ENCODE measurements at places on chromosomes 7 and 10.
A peak's percentile ranks its signal among the peaks of the same experiment; 100 is the strongest.

DNA sequence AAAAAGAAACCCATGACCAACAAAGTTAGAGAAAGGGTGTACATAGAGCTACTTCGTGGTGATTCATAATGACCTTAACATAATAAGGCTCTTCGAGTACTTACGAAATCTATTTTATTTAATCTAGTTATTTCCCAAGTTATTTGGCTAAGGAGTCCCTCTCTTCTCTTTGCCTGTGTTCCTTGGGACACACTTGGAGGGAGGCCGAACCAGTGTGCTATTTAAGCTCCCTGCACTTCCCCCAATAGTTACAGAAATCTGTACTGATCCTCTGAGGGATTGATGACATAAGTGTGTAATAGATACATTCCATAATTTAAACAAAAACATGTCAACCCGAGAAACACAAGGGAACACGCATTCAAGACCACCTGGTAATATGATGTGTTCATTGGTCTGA is 351.1 kb downstream of the GATA3 start:
- DNase-seq = no peak

DNA sequence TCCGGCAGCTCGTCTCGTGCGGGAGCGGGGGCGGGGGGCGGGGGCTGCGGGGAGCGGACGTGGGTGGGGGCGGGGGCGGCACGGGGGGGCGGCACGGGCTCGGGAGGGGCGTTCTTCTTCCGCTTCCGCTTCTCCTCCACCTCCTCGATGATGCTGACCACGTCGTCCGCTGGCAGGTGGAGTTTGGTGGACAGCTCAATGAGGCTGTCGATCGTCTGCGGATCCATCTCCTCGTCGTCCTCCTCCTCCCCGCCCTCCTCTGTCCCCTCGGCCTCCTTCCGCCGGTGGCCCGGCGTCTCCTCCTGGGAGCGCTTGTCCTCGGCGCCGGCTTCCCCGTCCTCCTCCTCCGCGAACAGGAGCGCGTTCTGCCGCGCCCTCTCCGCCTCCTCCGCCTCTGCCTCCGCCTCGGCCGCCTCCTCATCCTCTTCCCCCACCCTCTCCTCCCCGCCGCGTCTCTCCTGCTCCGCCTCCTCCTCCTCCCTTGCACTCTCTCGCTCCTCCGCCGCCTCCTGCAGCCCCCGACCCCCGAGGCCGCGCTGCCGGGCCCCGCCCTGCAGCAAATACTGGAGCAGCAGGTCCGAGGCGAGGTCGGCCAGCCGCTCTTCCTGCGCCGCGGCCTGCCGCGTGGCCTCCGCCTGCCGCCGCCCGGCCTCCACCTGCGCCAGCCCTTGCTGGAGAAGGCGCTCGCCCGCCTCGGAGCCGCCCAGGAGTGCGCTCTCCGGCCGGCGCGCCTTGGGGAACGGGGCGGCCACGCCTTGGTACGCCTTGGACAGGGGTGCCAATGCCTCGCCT is 1.9 kb downstream of the VGF start:
- peak; percentile 42 for DNase-seq

DNA sequence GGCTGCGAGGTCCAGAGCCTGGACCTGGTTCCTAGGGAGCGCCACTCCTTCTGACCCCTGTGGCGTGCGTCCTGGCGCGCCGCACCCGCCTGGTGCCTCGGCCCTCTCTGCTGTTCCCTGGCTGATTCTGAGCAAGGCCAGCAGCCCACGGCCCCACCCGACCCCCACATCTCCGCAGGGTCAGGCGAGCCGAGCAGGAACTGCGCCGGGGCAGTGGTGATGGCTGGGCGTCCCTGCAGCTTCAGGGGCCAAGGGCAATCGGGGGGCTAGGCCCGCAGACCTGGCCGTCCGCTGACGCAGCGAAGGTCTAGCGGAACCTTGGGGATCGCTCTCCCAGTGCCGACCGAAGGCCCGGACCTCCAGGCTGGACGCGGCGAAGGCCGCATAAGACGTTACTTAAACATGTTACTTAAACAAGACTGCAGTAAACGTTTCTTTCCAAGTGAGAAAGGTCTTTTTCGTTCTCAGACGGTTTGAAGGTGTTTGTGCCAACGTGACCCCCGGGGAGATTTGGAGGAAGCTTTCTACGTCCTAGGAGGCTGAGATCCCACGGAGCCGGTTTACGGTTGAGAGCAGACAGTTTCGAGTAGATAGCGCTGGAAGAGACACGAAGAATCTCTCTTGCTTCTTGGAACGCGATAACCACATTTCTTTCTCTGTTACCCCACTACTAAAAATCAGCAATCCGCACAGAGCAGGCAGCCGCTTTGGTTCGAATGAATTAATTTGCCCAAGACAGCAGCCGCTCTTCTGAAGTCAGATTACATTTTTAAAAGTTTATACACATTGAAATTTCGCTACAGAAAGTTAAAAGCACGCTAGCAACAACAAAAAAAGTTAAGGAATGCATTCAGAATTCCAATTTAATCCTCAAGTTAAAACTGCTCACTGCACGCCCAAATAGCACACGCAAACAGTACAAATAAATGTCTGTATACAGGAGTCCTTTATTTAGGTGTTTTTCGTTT is 4.9 kb upstream of the NKX2-3 start:
- DNase-seq = no peak

- no peak for DNase-seq
Measured at GRCh38 chr10:60952067-60952845, 8.3 kb upstream of the RHOBTB1 start.

GRCh38 chr10:30719832-30720231 is 90.3 kb upstream of the LYZL2 start:
- no peak for DNase-seq

DNA sequence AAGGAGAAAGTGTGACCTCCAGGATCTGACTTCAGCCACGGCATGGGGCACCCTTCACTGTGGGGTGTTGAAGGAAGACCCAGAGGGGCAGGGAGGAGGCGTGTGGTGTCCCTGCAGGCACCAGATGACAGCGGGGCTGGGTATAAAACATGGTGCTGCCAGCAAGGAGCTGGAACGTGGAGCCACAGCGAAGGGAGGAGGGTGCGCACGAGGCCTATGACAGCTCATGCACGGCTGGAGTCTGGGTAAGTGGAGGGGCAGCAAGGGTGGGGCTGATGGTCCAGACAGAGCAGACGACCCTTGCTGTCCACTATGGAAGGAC is 27.8 kb upstream of the FOXL3 start:
- no peak for DNase-seq

Data from activated CD4-positive, alpha-beta T cell treated with anti-CD3 and anti-CD28 coated beads, Interleukin-2, amount 50 U/mL, for 4 hours (primary cell).